Activated T-helper 1 cell treated with Interleukin-2 at 50 U/mL for 16 hours (primary cell): ENCODE measurements at places on chromosomes 3 and 15.

DNA sequence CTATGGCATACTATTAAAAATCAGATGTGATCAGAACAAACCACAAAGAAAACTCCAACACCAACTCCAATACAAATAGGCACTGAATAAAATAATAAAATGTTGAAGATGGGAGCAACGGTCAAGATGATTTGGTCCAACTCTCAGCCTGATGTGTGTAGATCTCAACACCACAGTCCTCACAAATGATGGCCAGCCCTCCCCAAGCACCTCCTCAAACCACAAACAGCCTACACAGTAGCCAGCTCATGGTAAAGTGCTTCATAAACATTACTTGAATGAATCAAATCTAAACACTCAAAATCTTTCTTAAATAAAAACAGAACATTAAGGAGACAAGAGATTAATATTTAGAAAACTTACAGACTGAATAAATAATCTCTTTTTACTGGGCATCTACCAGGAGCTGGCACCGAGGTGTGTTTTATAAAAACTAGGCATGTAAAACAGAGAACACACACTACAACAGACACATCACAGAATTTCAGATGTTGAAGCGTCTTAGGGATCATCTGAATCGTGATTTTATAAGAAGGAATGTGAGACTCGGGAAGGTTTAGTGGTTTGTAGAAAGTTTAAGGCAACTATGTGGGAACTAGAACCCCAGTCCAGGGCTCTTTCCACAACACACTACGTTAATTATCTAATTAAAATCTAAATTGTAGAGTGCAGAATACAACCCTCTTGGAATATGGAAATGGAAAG lies 102.4 kb downstream of the MYLK start:
- DNase-seq, result no peak

DNA sequence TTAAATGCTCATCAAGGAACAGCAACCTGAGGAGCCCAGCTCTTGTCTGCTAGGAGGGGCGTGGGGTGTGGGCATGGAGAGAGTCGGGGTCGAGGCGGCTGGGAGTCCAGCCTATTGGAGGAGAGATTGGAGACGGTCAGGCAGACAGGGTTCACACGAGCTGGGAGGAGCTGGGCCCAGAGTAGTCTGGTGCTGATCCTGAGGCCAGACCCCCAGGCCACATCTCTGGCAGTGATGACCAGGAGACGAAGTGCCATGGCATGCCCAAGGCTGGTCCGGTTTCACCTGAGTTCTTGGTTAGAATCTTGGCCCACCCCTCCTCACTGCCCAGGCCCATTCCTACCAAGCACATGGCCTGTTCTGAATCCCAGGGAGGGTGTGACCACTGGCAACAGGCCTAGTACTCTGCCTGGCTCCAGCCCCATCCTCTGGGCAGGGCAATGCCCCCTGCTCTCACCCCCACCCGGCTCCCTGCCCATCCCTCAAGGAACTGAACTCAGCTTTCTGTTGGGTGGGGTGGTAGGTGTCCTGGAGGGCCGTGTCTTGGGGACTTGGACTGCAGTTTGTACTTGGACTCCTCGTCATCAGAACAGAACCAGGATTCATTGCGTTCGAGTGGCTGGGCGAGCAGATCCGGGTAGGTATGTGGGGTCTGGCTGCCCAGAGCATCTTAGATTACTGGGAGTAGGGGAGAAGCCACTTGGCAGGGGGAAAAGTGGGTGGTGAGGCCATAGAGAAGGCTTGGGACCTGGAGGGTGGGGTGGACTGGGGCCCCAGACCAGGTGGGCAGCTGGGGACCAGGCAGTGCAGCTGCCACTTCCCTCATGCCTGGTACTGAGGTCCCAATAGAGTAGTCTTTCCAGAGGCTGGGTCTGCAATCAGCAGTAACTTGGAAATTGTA lies 20.8 kb downstream of the SLC28A1 start:
- no peak for DNase-seq

GRCh38 chr3:148532326-148532725 lies 165.4 kb upstream of the AGTR1 start:
- DNase-seq, result no peak

DNA sequence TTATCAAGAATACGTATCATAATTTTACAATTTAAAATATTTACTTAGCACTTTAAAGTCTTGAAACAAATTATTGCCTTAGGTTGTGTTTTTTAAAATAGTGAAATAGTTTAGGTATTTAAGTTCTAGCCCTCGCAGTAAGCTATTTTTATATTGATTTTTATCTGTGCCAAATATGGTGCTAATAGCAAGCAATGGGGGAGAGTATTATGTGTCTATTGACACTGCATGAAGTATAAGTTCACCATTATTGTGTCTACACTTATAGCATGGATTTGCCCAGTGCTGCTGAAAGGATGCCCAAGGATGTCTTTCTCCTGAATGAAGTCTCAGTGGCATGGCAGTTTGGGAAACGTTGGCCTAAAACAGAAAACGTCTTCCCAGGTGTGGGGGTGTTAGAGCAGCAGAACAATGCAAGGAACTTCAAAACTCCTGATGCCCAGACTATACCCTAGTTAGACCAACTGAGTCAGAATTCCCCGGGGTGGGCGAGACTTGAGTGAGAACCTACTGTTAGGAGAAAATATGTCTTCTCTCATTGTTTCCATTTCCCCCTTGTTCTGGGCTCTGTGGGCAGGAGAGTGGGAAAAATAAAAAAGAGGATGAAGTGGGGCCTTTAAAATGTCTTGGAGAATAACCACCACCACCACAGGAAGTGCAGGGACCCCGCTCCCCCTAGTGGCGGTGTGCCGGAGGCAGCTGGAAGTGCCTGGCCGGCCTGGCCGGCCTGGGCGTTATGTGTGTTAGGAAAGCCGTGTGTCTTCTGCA lies 104.2 kb upstream of the SLC7A14 start:
- DNase-seq, result peak; percentile 10

DNA sequence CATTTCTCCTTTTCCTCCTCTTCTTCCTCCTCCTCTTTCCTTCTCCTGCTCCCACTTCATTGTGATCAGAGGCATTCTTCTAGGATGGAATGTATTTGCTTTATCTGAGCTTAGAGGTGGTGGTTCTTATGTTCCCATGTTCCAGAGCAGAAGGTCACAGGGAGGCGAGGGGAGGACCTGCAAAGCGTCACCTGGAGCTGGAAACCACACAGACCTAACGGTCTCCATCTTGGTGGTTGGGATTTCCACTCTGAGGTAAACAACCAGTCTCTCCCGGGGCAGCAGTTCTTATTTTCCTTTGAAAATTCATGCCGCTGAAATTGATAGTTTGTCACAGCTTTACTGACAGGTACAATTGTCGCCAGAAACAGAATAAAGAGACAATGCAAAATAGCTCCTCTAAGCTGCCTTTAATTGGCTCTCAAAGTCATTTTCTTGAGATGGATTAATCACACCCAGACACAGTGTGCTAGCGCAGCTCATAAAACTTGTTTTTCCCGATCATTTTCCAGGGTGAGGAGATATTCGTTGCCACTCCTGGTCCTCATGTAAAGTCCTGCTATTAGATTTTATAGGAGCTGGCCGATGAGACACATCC lies 16.9 kb upstream of the AGBL1 start:
- no peak for DNase-seq

DNA sequence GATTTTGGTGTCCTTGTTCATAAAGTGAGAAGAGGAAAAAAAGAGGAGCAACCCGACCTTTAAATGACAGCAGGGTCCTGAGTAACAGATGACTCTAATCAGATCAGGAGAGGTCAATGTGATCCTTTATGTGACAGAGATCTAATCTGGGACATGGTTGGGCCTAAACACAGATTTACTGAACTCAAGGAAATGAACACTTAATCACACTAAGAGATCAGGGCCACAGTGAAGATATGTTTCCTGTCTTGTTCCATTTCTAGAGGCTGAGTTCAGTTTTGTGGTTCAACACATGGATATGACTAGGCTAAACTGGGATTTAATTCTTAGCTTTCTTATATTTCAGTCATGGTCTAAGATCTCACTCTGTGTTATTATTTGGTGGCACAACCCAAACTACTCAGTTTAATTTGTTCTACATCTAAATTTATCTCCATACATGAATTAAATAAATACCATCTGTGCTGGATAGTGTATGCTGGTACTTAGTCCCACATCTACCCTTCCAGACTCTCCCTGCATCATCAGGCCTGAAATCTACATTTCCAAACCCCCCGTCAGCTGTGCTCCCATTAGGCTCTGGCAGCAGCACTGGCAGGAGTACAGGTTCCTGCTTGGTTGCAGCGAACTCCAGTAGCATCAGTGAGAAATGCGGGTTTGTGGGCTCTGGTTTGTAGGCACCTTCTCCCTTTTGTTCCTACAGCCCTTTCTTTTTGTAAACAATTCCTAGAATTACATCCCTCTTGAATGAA lies 22.6 kb downstream of the SFMBT1 start:
- DNase-seq, result no peak

DNA sequence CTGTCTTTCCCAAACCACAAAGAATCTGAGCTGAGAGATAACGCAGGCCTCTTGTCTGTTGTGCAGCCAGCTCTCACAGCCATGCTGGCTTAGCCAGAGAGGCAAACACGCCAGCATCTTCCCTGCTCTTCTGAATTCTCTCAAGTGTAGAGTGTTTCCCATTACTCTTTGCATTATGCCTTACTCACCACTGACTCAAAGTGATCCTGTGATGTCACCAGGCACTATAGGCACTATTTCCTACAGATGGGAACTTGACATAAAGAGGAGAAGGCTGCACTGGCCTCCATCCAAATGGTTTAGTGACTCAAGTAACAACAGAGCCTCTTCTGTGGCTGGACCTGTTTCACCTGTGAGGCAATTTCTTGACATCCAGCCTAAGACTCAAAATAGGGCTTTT lies 44.4 kb downstream of the PDZRN3 start:
- DNase-seq, result no peak

DNA sequence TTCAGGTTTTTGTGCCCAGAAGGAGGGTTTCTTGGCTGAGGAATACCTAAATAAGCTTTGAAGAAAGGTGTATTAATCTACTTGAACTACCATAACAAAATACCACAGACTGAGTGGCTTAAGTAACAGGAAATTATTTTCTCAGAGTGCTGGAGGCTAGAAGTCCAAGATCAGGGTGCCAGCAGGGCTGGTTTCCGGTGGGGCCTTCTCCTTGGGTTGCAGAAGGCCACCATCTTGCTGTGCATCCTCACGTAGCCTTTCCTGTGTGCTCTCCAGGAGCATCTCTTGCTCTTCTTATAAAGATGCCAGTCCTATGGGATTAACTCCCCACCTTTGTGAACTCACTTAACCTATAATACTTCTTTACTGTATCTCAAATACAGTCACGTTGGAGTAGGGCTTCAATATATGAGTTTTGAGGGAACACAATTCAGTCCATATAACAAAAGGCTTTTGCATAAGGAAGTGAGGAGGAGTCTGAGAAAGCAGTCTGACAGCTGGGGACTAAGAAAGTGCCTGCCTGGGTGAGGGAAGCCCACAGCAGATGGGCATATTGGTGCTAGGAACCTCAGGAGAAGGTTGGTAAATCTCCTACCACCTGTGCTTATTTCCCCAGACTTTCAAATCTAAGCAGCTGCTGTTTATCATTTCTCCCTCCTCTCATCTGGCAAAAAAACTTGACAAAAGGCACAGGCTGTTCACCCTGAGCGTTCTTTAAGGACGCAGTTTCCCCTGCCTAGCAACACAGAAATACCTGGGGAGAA lies 89.6 kb upstream of the CBLB start:
- DNase-seq, result no peak

- DNase-seq, result no peak
These were observed 3.2 kb downstream of the ALAS1 start for GRCh38 chr3:52200981-52201679.

DNA sequence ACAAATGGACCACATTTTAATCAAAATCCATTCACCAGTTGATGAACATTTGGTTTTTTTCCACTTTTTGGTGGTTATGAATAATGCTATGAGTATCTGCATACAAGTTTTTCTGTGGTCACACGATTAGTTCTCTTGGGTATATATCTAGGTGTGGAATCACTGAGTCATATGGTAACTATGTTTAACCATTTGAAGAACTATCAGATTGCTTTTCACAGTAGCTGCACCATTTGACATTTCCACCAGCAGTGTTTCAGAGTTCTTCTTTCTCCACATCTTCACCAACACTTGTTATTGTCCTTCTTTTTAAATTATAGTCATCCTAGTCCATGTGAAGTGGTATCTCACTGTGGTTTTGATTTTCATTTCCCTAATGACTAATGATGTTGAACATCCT lies 33.3 kb upstream of the ATG7 start:
- no peak for DNase-seq
